Stimulated activated CD4-positive, alpha-beta T cell treated with anti-CD3 and anti-CD28 coated beads, Interleukin-4, amount 100 ng/mL, for 48 hours (primary cell): ENCODE measurements at places on chromosomes 11 and 22.

DNA sequence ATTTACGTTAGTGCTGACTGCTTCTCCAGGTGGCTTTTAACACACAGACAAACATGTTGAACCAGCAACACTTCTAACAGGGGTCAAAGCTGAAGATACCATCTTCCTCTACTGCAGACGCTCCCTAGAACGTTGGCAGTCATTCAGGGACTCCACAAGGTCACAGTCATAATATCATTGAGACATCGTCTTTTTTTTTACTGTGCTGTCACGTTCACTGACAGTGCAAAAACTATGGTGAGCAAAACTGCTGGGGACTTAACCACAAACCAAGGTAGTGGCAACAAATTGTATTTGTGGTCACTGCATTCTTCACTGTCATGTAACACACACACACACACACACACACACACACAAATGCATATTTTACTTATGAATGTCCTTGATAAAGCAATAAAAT is 244.9 kb downstream of the CASP12 start:
- no peak for DNase-seq

GRCh38 chr11:82872377-82873150 is 27.7 kb downstream of the PRCP start:
- no peak for DNase-seq

- DNase-seq: no peak
Observed at GRCh38 chr11:59263225-59263894, 50.6 kb upstream of the MPEG1 start.

GRCh38 chr11:75100314-75100713 is 3.6 kb upstream of the OR2AT4 start:
- peak; percentile 43 for DNase-seq

- DNase-seq: no peak
Observed at GRCh38 chr11:125422681-125423080, 73.4 kb downstream of the FEZ1 start.

DNA sequence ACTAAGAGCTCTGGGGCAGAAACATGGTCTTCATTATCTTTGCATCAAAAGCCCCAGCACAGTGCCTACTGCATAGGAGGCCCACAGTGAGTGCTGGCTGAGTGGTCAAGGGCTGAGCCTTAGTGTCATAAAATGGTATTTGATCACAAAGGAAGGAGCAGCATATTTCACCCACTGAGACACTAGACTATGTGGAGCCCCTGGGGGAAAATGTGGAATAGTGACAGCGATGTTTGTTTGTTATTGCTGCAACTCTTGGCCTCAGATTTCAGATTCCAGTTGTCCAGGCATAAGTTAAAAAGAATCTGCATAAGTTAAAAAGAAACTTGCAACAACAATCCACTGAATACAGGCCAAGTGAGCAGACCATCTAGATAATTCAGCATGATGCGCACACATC is 7.0 kb downstream of the KIRREL3 start:
- DNase-seq: no peak

DNA sequence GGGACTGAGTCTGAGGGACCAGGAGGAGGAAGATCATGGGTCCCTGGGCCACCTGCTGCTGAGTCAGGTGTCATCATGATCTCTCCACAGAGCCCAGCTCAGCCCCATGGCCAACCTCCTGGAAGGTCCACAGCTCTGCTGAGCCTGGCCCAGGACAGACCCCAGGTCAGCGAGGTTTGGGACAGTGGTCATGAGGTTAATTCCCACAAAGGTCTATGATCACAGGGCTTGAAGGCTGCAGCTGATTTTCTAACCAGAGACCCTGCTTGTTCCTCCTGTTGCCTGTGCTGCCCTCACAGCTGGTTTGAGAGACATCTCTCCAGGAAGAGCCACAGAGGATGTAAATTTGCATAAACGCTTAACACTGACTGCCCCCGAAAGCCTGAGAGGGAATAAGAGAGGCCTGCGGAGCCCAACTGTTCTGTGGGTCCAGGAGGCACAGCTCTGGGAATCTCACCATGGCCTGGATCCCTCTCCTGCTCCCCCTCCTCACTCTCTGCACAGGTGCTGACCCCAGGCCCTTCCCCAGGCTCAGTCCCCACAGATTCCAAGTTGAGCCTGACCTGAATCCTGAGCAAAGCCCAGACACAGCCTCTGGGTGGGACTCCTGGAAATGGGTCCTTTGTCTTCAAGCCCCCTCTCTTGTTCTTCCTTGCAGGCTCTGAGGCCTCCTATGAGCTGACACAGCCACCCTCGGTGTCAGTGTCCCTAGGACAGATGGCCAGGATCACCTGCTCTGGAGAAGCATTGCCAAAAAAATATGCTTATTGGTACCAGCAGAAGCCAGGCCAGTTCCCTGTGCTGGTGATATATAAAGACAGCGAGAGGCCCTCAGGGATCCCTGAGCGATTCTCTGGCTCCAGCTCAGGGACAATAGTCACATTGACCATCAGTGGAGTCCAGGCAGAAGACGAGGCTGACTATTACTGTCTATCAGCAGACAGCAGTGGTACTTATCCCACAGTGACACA is 102.8 kb downstream of the GGTLC2 start:
- no peak for DNase-seq

DNA sequence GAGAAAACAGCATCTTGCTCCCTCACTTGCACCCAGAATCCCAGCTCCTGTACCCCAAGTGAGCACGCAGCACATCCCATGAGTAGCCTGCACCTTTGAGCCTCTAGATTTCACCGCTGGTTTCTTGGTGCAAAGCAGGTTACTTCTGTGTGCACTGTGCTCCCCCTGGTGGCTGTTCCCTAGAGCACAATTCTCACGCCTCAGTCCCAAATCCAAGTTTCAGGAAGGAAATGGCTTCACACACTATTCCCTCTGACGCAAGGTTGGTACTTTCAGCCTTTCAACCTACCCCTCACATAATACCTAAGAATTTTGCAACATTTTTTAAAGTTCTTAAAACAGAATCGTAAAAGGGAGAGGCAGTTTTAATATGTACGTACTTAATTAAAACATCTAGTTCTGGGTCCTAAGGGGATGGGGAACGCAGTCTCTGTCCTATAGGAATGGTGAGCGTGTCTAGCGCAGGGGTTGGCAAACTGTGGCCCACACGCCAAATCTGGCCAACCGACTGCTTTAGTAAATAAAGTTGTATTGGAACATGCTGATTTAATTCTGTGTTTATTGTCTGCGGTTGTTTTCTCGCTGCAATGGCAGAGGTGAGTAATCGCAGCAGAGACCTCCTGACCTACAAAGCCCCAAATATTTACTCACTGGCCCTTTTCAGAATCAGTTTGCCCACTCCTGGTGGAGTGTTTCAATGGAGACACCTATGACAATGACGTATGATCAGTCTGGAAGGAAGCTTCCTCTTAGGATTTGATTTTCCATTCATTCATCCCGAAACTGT is 27.5 kb downstream of the DHCR7 start:
- no peak for DNase-seq

- no peak for DNase-seq
Observed at GRCh38 chr11:77602381-77603088, 12.8 kb downstream of the AQP11 start.

DNA sequence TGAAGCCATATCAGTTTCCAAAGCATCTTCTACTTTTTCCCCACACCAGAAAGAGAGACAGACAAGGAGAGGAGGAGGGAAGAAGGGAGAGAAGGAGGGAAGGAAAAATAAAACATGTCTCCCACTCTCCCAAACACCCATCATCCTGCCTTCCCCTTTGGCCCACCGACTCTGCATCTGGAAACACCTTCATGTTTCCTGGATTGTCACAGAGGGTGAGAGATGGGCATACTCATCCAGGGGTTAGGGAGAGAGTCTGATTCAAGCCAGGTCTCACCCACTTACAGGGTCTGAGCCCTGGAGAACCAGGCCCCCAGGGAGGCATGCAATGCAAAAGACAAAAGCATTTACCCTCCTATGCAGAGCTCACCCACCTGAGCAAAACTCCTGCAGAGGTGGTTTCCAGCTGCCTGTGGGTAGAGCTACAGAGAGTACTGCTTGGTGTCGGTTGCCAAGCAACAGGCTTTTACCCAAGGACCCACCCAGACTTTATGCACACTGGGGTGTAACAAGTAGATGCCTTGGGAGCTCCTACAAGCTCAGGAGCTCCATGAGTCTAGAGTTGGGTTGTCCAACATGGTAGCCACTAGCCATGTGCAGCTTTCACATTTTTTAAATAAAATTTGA is 33.4 kb downstream of the MN1 start:
- no peak for DNase-seq

- no peak for DNase-seq
Observed at GRCh38 chr11:34790620-34791019, 125.6 kb downstream of the APIP start.

DNA sequence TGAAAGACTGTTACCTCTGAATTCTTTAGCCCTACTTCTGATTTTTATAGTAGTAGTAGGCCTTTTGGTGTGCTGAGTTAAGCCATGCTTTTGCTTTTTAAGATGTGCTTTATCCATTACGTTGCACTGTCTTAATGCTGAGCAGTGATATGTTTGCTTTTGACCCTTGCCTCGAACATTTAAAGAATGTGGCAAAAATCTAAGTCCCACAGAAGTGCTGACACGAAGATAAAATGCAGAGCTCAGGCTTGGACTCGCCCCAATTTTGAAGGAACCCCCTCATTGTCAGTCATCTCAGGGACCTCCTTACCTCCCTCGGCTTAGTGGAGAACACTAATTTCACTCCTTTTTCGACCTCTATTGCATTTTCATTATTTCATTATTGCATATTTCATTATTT is 272.9 kb downstream of the DDX10 start:
- no peak for DNase-seq

DNA sequence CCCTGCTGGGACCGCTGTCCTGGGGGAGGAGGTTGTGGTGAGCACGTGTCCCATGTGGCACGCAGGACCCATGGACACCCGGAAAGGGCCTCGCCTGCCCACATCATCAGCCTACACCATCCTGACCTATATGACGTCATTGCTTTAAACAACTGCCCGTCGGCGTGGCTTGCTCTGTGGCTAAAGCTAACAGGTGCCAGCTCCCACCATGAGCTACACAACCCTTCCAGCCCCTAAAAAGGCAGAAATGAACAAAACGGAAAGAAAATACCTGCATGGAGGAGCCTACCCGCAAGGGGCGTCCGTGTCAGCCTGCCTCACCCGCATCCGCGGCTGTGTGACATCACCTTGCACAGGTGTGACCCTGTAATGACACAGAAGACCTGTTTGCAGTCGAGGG is 481.8 kb downstream of the BRD1 start:
- DNase-seq: no peak

GRCh38 chr11:78741741-78742140 is 167.1 kb upstream of the NARS2 start:
- no peak for DNase-seq
